ENCODE measurements at places on chromosomes 1 and 21. TPM values are rescaled to one million over a fixed set of nuclear protein-coding genes. Genes with fewer than 3 reads are reported as not detected.

The RAP1GAP gene
- 22.7 TPM for total RNA-seq

DNA sequence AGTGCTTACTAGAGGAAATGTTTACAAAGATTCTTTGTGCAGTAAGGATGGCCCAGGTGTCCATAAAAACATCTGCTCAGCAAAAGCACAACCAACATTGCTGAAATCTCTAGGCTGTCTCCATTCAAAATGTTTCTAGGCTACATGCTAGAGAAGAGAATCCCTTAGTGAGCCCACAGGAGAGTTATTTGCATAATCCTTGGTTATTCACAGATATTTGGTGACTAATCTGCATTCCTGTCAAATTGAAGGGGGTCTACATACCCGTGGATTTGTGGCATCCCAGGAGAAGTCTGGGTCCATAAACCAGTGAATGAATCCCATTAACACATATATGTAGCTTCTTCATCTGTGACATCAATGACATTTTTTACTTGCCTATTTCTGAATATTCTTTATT is 261.3 kb upstream of the ESRRG start:
- DNase-seq, result no peak

GRCh38 chr1:71640998-71641397 is 560.2 kb upstream of the ZRANB2 start:
- no peak for DNase-seq

DNA sequence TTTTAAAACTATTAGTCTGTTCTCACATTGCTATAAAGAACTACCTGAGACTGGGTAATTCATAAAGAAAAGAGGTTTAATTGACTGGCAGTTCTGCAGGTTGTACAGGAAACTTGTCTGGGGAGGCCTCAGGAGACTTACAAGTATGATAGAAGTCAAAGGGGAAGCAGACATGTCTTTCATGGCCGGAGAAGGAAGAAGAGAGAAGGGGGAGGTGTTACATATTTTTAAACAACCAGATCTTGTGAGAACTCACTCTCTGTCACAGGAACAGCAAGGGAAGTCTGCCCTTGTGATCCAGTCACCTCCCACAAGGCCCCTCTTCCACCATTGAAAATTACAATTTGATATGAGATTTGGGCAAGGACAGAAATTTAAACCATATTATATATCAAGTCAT is 55.9 kb downstream of the CLIC4 start:
- no peak for DNase-seq

The TNFSF4 gene
- total RNA-seq, result 0.23 TPM

GRCh38 chr1:19661721-19662228 is 2.9 kb upstream of the HTR6 start:
- DNase-seq, result peak; percentile 28

- no peak for DNase-seq
Measured at GRCh38 chr1:30659702-30660101, 63.7 kb downstream of the MATN1 start.

The CFAP74 gene
- 3.0 TPM for total RNA-seq

DNA sequence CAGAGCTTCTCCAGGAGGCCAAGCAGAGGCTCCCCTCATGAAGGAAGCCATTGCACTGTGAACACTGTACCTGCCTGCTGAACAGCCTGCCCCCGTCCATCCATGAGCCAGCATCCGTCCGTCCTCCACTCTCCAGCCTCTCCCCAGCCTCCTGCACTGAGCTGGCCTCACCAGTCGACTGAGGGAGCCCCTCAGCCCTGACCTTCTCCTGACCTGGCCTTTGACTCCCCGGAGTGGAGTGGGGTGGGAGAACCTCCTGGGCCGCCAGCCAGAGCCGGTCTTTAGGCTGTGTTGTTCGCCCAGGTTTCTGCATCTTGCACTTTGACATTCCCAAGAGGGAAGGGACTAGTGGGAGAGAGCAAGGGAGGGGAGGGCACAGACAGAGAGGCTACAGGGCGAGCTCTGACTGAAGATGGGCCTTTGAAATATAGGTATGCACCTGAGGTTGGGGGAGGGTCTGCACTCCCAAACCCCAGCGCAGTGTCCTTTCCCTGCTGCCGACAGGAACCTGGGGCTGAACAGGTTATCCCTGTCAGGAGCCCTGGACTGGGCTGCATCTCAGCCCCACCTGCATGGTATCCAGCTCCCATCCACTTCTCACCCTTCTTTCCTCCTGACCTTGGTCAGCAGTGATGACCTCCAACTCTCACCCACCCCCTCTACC is 19.1 kb downstream of the CSF1 start:
- DNase-seq, result no peak

The SFT2D2 gene
- 54.4 TPM for total RNA-seq

GRCh38 chr1:2204415-2205190 is 10.0 kb upstream of the FAAP20 start:
- no peak for DNase-seq

DNA sequence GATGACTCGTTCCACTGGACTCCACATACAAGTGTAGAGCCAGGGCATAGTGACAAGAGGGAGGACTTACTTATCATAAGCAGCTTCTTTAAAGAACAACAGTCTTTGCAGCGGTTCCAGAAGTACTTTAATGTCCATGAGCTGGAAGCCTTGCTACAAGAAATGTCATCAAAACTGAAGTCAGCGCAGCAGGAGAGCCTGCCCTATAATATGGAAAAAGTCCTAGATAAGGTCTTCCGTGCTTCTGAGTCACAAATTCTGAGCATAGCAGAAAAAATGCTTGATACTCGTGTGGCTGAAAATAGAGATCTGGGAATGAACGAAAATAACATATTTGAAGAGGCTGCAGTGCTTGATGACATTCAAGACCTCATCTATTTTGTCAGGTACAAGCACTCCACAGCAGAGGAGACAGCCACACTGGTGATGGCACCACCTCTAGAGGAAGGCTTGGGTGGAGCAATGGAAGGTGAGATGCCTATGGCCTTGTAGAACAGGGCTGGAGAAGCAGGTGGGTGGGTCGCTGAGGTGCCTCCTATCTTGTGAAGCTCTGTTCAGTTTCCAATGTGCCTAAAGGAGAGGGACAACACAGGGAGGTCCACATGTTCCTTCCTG is 12.1 kb downstream of the MIA3 start:
- DNase-seq, result no peak

DNA sequence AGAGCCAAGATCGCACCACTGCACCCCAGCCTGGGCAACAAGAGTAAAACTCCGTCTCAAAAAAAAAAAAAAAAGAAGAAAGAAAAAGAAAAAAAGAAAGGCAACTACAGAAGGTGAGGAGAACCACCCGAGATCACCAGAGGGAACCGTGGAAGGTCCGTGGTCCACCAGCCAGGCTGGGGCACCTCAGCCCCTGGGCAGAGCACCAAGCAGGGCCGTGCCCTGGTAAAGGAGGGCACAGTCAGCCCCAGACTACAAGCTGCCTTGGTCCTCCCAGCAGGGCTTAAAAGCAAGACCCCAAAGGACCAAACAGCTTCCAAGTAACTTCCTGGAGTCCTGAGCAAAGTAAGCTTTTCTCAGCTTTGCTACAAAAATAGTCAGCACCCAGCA is 8.8 kb upstream of the SAMD11 start:
- peak; percentile 30 for DNase-seq
